ENCODE measurements at places on chromosomes 2 and 18.

DNA sequence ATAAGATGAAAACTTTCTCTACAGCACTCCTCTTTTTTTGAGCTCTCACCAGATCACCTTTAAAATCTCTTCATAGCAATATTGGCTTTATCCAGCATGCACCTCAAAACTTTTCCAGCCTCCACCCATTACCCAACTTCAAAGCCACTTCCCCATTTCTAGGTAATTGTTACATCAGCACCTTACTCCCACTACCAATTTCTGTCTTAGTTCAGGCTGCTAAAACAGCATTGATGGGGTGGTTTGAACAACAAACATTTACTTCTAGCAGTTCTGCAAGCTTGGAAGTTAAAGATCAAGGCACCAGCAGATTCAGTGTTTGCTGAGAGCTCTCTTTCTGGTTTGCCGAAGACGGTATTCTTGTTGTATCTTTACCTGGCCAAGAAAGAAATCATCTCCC, 114.0 kb upstream of the SLC39A10 start:
- no peak for DNase-seq

DNA sequence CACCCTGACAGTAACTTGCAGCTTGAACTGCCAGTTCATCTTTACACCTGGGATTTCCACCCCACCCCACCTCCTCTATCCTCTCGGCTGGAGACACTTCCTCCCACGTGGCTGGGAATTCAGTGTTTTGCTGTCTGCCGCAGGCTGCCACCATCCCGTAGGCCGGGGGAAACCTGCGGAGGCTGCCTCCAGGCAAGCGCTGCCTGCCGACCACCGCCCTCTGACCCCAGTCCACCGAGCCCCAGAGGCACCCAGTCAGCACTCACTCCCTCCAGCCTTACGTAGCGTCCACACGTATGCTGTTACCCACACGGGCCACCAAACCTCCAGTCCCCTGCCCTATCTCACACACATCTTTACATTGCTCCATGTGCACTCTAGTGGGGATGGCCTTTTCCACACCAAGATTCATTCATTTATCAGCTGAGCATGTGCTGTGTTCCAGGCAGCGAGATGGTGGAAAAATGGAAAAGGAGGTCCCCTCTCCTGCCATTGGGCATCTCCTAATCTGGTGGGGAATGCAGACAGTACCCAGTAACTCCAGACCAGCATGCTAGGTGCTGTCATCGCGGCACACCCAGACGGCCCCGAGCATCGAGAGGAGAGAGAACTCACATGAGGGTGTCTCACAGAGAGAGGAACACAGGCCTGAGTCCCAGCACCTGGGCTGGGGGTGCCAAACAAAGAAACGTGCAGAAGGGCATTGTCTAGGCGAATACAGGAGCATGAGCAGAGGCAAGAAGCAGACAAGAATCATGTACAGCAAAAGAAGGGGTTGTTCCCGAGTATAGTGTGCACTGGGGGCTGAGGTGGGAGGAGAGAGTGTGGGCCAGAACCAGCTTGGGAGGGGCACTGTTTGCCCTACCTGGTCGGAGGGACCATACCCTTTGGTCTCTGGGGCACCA, 166.9 kb downstream of the SMAD7 start:
- DNase-seq, result no peak

DNA sequence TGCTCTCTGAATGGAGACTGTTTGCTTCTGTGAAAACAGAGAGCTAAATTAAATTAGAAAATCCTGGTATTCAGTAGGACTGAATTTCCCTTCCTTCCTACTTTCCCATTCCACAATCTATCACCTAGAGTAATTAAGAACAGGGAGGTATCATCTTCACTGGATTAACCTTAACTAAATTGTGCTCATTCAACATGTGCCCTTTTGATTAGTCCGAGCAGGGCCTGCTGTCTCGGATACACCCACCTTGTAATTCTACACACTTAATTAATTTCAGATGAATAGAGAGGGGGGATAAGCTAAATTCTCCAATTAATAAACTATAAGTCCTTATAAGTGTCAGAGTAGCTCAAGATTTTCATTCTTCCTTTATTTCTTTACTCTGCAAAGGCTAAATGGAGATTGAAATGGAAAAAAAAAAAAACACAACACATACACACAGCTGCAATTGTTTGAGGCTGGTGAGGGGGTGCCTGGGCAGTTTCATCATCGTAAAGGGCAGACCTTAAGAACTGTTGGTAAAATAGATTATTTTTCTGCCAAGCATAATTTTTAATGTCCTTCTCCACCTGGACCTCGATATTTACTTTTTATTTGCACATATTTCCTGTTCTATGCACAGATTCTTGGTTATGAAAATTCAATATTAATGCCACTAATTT, 157.1 kb upstream of the SIX2 start:
- DNase-seq, result no peak

DNA sequence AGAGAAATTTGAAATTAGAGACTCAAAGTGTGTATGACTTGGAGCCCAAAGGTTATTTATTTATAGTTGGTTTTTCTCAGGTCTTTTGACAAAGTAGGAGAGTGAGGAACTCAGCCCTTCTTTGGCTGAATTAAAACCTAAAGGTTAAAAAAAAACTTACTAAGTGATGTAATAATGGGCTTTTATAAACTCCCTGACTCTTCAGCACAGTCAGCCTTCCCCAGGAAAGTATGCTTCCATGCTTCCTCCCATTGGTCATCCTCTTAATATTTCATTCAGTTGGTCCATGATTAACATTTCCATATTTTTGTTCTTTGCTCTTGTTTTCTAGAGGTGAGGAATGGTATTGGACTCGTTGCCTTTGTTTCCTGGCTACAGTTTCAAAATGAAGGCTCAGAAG, 7.2 kb downstream of the ARPC2 start:
- DNase-seq, result no peak

DNA sequence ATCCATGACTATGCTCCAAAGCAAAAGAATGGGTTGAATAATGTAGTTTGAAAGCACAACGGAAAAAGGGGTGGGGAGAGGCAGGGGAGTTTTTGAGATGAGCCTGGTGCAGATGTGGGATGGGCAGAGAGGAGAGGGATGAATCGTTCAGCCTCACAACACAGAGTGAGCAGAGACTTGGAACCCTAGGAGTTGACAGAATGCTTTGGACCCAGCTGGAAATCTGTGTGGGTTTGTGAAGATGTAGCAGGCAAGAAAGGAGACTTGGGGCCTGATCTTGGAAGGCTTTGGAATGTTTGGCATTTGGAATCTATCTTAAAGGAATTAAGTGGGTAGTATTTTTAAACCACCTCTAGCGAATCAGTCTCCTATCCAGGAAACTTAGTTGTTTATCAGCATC, 66.0 kb upstream of the KCTD1 start:
- no peak for DNase-seq

GRCh38 chr2:212124598-212124997, 414.0 kb downstream of the ERBB4 start:
- DNase-seq, result no peak

DNA sequence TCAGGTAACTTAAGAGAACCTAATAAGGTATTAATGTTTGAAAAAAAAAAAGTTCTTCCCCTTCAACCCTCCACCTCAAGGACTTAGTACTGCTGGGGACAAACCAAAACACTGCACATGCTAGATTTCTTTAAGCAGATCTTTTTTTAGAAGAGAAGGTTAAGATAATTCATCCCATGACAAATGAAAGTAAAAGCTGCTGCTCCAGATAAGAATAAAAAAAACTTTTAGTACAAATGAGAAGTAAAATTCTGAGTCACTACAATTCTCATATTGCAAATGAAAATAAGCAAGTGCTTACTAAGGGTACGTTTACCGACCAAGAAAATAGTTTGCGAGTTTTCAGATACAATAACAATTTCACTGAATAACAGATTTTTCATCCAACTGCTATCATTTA, 8.9 kb downstream of the STAM2 start:
- DNase-seq, result no peak

DNA sequence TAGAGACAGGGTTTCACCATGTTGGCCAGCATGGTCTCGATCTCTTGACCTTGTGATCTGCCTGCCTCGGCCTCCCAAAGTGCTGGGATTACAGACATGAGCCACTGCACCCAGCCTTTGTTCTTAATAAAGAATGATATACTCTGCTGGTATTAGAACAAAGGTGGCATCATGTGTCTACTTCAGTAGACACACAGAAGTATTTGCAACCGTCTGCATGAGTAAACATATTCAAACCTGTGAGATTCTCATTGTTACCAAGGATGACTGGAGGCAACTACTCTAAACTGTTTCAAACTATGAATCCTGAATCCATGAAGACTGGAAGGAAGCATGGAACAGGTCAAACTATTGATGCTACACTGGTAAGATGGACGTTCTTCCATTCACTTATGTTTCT, 32.1 kb downstream of the MBD2 start:
- DNase-seq, result no peak

DNA sequence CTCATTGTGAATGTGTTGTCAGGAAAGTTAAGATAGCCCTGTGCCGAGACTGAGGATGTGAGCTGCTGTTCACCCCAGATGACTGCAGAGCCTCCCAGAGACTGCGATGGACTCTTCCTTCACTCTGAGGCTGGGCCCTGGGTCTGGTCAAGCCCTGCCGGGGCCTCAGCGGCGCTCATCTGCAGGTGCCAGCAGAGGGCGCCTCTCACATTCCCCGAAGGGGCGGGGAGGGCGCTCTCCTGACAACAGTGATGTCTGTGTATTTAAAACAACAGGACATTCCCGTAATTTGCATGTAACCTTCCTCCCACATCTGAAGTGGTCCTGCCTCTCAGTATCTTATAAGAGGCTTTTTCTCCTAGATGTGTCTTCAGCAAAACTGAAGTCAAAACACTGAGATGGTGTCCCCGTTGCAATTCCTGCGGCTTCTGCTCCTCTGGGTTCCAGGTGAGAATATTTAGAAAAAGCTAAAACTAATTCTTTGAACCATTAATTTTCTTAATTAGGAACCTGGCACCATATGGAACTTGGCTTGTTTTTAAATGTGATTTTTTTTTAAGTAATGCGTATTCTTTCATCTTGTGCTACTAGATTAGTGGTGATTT, 1377.9 kb downstream of the RPIA start:
- no peak for DNase-seq

DNA sequence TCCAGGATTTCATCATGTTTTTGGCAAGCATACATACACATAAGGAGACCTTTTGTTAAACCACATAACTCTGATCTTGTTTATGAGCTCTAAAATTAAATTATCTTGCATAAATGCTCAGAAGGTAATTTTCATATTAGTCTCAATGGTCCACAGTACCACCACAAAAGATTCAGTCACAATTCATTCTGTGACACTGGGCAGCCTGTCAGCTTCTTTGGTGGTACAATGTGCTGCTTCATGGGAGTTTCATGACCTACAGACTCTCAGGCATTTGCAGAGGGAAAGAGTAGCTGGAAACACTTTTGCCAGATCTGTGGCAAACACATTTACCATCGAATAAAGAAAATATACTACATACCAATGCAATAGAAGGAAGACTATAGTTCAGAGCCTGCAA, 51.3 kb upstream of the ZNF397 start:
- no peak for DNase-seq

GRCh38 chr2:132757676-132758075, 87.7 kb upstream of the LYPD1 start:
- no peak for DNase-seq

DNA sequence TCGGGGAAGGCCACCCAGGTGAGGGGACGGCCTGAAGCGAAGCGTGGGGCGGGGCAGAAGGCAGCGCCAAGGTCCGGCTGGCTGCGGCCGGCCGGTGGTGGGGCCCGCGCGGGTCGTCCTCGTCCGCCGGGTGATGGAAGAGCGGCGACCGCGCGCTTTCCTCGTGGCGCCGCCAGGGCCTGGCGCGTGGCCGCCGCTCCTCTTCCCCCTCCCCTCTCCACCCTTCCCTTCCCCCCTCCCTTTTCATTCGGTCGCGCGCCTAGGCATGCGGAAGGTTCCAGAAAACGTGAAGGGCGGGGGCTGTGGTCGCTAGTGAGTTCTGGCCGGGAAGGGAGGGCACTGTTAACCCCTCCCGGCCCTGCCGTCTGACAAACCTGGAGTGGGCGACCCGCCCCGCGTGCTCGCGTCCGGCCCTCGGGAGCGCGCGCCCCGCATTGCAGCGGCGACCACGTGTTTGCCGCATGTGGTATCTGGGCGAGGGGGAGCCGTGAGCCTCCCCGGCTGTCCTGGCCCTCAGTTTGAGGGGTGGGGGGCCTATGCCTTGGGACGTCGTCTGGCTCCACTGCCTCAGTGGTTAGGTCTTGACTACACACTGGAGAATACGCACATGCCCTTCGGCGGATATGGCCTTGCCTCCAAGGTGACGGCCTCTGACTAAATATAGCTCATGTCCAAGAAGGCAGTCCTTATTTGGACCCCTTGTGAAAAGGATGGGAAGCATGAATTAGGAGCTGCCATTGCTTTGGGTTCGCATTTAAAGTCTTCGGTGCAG, 579 bp downstream of the MAT2A start:
- DNase-seq, result peak; percentile 78

DNA sequence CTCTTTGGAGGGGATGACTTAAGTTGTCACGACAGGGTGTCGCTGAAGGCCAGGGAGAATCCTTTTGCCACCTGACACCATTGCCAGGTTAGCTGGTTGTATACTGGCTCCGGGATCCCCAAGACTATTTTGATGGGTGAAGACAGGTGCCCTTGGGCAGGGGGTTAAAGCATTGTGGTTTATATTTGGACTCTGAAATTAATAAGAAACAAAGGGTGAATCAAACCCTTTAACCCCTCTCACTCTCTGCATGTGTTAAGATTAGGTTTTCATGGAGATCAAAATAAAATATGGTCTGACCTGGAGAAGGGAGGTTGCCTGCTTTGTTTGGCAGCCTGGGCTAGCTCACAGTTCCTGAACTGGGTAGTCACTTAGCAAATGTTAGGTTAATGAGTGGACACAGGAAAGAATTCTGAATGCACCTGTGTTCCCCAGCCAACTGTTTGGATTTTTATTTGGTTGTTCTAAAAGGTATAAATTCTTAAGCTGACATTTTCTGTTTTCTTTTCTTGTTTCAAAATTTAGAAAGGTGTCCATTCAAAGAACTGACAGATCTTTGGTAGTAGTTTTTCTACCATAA, 301.7 kb downstream of the KCNS3 start:
- no peak for DNase-seq

DNA sequence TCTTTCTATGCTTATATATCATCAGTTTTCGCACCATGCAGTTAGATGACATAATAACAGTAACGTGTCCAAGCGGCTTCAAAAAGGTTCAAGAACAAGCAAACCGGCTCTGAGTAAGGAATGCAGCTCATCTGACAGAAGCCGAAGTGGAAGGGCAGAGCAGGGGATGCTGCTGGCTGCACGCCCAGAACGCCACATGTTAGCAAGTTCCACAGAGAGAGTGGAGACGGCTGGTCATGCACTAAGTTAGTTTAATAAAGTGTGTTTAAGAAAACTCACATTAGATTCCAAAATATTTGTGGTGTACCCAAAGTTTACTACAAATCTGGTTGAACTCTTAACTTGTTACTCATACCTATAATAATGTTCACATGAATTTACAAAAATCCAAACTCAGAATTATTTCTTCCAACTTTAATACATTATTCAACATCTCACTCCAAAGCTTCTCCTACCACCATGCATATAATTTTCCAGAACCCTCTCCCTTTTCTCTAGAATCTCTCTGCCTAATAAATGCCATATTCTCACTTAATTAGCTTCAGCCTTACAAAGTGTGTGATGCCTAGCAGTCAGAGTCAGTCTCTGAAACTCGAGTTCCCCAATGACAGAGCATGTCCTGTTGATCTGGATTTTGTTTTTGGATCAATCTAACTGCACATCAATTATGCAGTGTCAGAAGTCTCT, 170.0 kb downstream of the DNAH7 start:
- no peak for DNase-seq

GRCh38 chr2:130796290-130796689, 40.4 kb upstream of the ARHGEF4 start:
- DNase-seq, result no peak

GRCh38 chr2:32900246-32900973, 46.3 kb upstream of the LTBP1 start:
- DNase-seq, result no peak

- no peak for DNase-seq
These were observed 76.9 kb downstream of the TWIST2 start for GRCh38 chr2:238924796-238925195.
